ENCODE measurements at places on chromosomes 3 and 15.

- DNase-seq, result no peak
Measured at GRCh38 chr3:87076946-87077345, 86.0 kb upstream of the VGLL3 start.

DNA sequence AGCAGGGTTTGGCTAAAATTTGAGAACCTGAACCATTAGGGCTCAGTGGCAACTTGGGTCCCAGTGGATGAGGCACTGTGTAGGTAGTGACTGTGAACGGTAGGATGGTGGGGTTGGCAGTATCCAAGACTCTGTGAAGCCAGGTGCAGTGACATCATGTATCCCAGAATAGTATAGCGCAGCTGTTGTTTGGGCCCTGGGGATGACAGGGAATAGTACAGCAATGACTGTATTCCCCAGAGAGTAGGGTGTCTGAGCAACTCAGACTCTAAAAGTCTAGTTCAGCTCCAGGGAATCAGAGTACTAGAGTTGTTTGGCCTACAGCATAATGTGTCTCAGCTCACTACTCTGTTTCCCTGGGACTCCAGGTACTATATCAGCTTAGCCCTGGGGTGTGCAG is 20.7 kb upstream of the PPP2R3A start:
- DNase-seq, result no peak

DNA sequence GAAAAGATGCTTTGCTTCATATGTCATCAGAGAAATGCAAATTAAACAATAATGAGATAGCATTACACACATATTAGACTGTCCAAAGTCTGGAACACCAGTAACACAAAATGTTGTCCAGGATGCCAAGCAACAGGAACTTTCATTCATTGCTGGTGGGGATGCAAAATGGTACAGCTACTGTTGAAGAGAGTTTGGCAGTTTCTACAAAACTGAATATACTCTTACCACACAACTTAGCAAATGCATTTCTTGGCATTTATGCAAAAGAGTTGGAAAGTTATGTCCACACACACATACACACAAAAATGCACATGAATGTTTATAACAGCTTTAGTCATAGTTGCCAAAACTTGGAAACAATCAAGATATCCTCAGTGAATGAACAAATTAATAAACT is 195.2 kb upstream of the MME start:
- DNase-seq, result no peak

DNA sequence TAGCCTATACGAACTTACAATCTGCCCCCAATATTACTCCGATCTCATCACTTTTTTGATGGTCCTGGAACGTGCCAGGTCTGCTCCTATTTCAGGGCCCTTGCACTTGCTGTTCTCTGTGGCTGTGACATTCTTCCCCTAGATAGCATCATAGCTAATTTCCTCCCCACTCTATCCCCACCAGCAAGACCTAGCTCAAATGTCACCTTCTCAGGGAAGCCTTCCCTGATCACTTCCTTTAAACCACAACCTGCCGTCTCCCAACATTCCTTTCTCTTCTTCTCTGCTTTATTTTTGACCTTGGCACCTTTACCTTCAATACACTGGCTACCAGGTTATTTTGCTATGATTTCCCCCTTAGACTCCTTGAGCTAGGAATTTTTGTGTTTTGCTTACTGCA is 5.3 kb upstream of the SMAD6 start:
- no peak for DNase-seq

DNA sequence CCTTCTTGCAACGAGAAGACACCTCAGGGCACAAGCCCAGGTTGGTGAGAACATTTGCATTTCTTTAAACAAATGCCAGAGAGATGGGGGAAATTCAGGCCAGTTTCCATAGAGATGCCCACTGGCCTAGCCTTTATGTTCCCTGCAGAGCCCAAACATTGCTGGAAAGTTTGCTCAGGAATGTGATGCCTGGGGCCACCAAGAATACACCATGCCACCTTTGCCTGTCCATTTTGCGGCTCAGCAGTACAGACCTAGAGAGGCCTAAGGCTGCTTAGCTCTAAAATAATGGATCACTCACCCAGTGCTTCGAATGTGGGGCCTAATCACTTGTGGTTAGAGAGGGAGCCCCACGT is 210.0 kb downstream of the RPLP1 start:
- no peak for DNase-seq

GRCh38 chr15:43232289-43232874 is 11.6 kb upstream of the EPB42 start:
- no peak for DNase-seq

DNA sequence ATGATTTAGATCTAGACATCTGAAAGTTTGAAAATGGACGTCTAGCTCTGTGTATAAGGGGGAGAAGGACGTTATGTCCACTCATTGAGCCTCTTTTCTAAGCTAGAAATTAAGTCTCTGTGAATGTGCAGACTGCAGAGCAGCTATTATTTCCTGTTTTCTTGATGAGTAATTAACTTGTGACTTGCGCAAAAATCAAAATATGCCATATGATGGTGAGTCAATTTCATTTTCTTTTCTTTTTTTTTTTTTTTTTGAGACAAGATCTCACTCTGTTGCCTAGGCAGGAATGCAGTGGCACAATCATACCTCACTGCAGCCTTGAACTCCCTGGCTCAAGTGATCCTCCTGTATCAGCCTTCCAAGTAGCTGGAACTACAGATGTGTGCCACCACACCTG is 14.1 kb downstream of the LACTB start:
- DNase-seq, result no peak
